ENCODE measurements at places on chromosomes 2 and 18.

GRCh38 chr2:228239207-228239906 lies 57.9 kb upstream of the SPHKAP start:
- DNase-seq = no peak

- no peak for DNase-seq
Observed at GRCh38 chr2:46284796-46285195, 12.4 kb upstream of the EPAS1 start.

DNA sequence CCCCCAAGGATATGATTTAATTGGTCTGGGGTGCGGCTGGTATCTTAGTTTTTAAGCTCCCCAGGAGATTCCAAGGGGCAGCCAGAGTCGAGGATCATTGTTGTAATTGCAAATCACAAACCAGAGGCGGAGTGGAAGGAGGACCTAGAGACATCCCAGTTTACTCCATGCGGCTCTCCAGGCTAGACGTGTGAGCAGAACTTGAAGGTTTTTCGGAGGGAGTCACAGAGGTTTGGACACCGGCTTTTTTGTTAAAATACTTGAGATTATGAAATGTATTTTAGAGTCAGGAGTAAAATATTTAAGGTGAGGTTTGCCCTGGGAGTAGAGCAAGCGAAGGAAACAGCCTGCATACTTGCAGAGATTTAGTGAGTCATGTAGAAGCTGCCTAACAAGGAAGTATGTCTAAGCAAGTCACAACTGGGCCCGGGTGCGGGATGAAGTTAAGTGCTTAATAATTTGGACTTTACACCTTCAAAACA lies 39.5 kb downstream of the TGOLN2 start:
- DNase-seq = no peak

DNA sequence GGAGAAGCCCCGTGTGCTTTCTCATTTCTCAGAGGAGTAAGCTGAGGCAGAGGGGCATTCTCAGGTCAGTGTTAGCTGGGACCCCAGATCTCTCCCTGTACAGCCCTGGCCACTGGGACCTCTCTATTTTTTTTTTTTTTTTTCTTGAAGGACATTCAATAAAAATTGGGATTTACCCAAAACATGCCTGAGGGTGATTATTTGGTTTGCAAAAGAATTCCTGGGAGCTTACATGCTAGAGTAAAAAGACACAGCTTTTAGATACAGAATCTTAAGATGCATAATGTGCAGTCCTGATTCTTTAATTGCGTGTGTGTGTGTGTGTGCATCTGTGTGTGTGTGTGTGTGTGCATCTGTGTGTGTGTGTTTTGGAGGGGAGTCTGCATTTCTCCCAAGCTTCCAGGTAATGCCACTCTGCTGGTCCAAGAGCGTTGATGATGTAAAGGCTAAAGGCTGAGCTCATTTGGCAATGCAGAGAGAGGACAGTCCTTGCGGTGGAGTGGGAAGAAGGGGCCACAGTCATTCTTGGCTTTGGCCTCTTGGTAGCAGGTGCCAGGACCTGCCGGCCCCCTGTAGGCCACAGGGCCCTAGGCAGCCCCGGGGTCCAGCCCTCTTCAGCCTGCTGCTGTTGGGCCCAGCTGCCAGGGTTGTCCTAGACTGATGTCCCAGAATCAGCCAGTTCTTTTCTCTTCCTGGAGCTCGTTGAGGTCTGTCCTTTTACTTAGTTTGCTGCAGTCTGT lies 74.1 kb upstream of the MCFD2 start:
- no peak for DNase-seq

DNA sequence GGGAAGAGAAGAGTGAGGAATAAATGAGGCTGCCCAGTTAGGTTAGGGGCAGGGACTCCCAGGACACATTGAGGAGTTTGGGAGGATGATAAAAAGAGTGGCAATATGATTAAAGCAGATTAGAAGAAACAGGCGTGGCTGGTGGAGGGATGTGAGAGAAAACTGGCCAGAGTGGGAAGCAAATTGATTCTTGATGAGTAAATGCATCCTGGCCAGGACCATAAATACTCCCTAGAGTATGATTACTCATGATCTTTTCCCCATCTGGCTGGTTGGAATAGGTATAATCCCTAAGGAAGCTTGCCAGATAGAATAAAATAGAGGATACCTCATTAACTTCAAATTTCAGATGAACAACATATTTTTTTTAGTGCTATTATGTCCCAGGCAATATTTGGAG lies 21.5 kb upstream of the DAW1 start:
- DNase-seq = no peak

GRCh38 chr2:175167076-175167791 lies 769 bp downstream of the ATF2 start:
- no peak for DNase-seq

DNA sequence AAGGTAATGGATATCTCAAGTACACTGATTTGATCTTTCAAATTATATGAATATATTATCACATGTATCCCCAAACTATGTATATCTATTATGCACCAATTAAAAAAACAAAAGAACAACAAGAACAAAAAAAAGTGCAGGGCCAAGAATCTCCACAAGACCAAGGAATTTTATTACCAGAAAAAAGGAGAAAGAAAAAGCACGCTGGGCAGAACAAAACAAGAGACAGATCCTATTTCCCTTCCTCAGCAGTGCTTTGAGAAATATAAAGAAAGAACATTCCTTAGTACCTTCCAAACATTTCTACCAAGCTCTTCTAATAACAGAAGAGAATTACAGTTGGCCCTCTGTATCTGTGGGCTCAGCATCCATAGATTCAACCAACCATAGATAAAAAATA lies 144.7 kb upstream of the CREB1 start:
- no peak for DNase-seq

DNA sequence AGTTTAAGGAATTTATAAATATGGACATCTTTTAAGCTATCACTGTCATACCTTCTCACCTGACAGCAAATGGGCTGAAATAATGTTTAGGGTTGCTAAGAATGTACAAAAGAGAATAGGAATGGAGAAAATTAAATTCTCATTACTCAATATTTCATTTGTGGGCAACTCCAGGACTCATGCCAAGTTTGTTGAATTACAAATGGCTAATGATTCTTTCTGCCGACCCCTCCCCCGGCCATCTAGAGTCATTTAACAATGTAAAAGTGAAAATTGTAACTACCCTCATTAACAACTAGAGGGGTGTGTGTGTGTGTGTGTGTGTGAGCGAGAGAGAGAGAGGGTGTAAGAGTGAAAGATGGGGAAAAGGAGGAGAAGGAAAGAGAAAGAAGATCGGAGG lies 708.5 kb upstream of the FAM98A start:
- no peak for DNase-seq

DNA sequence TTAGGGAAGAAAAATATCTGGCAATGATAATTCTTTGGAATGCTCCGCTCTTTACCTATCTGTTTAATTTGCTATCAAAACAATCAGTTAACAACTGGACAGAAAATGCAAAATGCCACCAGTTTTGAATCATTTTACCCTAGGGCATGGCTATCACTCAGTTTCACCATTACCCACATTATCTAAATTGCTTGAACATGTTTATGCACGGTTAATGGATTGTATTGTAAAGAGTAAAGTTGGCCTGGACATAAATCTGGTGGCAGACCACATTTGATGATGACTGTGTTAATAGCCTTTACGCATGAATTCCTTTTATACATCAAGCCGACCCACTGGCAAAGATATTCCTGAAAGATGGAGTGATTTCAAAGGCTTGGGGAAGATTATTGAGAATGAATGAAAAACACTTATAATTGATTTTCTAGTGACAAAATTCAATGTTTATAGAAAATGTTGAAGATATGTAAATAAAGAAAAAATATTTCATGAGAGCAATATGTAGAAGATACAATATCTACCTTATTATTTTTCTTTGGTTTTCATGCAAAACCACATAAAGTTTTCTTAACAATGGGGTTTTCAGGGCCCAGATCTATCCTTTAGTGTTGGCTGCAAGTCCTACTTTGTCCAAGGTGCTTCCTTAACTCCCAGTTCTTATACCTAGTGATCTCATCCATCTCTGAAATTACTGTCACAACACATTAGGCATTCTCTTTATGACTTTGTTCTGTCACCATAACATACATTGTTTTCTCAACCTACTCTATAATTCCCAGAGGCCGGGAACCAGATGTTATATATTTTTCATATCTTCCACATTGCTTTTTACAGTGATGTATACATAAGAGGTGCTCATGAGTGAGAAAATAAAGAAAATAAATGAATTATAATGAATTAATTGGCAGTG lies 265.1 kb downstream of the RIT2 start:
- peak; percentile 87 for DNase-seq

DNA sequence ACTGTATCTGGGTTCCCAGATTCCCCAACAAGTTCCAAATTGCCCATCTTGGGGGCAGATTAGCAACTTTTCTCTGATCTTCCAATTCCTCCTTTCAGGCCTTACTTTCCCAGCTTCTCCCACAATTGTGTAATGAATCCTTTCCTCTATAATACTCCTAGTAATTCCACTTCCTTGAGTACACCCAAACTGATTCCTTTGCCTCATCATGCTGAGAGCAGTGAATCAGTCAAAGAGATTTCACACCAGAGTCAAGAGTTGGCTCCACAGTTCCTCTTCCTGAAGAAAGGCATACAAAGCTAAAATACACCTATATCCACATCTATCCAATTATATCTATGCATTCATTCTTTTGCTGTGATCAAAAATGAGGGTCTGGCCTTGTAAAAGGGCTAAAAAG lies 28.6 kb upstream of the DAPL1 start:
- no peak for DNase-seq

DNA sequence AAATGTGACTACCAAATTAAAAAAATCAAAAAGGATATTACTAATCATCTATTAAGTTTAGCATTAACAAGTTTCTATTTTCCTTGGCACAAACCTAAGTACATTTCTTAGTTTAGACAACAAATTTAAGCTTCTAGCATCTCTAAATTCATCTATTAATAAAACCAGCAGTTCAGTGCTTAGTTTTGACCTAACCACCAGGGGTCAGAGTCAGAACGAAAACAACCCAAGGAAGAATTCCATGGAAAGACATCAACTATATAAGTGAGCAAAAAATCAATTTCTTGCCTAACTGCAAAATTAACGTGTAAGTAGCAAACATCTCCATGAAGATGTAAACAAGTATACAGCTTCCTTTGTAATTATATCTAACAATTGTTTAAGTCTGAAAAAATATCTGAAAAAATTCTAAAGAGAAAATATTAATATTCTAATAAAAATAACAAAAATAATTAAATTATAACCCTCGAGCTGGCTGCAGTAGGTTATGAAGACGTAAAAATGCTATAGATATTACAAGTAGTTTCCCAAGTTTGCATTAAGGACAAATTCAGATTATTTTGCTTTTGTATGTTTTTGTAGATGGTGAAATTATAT lies 83.7 kb downstream of the CERKL start:
- DNase-seq = peak; percentile 33

All from NCI-H2081 (cell line).